ENCODE measurements at places on chromosomes 4 and X. TPM values are rescaled to one million over a fixed set of nuclear protein-coding genes. Genes with fewer than 3 reads are reported as not detected.

RADX gene
- total RNA-seq: 5.2 TPM

- no peak for DNase-seq
These were observed 339.0 kb upstream of the PABPC4L start for GRCh38 chr4:134540588-134540987.

PGRMC1 gene
- 32.5 TPM for total RNA-seq

AADAT gene
- not detected for total RNA-seq

INTU gene
- total RNA-seq: 0.03 TPM

DNA sequence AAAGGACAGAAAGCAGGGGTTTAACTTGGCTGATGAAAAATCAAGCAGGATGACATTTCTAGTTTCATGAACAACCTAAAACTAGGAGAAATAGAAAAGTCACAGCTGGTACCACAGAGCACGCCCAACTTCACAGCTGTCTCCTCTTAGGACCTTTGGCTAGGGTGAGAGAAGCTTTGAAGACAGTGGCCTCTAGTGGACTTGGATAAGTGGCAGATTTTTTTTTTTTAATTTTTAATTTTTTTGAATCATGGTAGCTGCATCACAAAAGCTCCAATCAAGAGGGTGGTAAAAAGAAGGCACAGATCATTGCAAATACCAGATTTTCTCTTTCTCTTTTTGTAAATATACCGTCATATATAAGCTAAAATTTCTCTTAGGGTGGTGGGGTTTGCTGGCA is 20.2 kb upstream of the MAP3K15 start:
- no peak for DNase-seq

DNA sequence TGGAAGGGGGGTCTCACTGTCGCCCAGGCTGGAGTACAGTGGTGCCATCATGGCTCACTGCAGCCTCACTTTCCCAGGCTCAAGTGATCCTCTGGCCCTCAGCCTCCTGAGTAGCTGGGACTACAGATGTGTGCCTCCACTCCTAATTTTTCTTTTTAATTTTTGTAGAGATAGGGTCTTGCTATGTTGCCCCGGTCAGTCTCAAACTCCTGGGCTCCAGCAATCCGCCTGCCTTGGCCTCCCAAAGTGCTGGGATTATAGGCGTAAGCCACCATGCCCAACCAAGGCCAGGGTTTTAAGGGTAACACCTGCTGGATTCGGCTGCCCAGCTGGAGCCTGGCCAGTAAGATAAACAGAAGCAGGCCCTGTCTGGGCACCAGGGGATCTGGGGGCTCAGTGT is 3.4 kb downstream of the TREX2 start:
- no peak for DNase-seq

- DNase-seq: no peak
These were observed 25.5 kb upstream of the EXOC1L start for GRCh38 chr4:55794053-55794452.

CHRDL1 gene
- total RNA-seq: not detected
